Adipose tissue (tissue), 3 donors: ENCODE measurements at places on chromosomes 16 and 17. TPM values are rescaled to one million over a fixed set of nuclear protein-coding genes. Genes with fewer than 3 reads are reported as not detected.

Gene COX6A2
- polyA plus RNA-seq: 3.1 TPM

Gene CDH3
- polyA plus RNA-seq: 0.25 TPM

Gene MYH1
- polyA plus RNA-seq: not detected

Gene KRTAP4-4
- polyA plus RNA-seq: not detected

Gene GNG13
- not detected for polyA plus RNA-seq

Gene MT1H
- polyA plus RNA-seq: 60.5 TPM

Gene ODAD4
- polyA plus RNA-seq: 0.48 TPM

Gene LYRM1
- polyA plus RNA-seq: 26.9 TPM

Gene OTOP2
- polyA plus RNA-seq: not detected

Gene TTYH2
- 4.9 TPM for polyA plus RNA-seq

Gene TEKT5
- 0.28 TPM for polyA plus RNA-seq

Gene NEUROD2
- polyA plus RNA-seq: 0.22 TPM

Gene AANAT
- polyA plus RNA-seq: not detected

Gene SYCE1L
- polyA plus RNA-seq: 1.2 TPM

Gene SAMD14
- 1.3 TPM for polyA plus RNA-seq

Gene FN3KRP
- 22.4 TPM for polyA plus RNA-seq

Gene PRAC1
- not detected for polyA plus RNA-seq

Gene GSE1
- 55.9 TPM for polyA plus RNA-seq

Gene TVP23C
- 2.2 TPM for polyA plus RNA-seq

Gene IFT20
- polyA plus RNA-seq: 27.9 TPM

Gene GPR179
- polyA plus RNA-seq: 0.02 TPM

Gene TNRC6A
- 16.0 TPM for polyA plus RNA-seq

Gene SMIM36
- not detected for polyA plus RNA-seq

Gene KCNH4
- 0.56 TPM for polyA plus RNA-seq

Gene TBC1D28
- not detected for polyA plus RNA-seq

Gene C16orf89
- polyA plus RNA-seq: 19.9 TPM

Gene CX3CL1
- polyA plus RNA-seq: 8.9 TPM

Gene IGFALS
- 1.4 TPM for polyA plus RNA-seq

Gene LITAFD
- not detected for polyA plus RNA-seq

Gene ORMDL3
- polyA plus RNA-seq: 188 TPM

Gene CHRNE
- 3.1 TPM for polyA plus RNA-seq

Gene CYGB
- polyA plus RNA-seq: 8.4 TPM

Gene CAMKK1
- 6.1 TPM for polyA plus RNA-seq

Gene ITGB4
- 18.9 TPM for polyA plus RNA-seq

Gene NFATC3
- 12.5 TPM for polyA plus RNA-seq

Gene KRTAP2-1
- polyA plus RNA-seq: not detected

Gene GPS2
- polyA plus RNA-seq: 40.1 TPM

Gene GEMIN4
- polyA plus RNA-seq: 6.6 TPM

Gene CDH1
- polyA plus RNA-seq: 2.0 TPM

Gene COQ7
- 14.7 TPM for polyA plus RNA-seq

Gene ADAT1
- 10.5 TPM for polyA plus RNA-seq

Gene NUDT7
- 22.9 TPM for polyA plus RNA-seq

Gene CDK5RAP3
- 156 TPM for polyA plus RNA-seq

Gene STAT5A
- 57.1 TPM for polyA plus RNA-seq

Gene ACSM3
- polyA plus RNA-seq: 33.1 TPM

Gene DNAI2
- polyA plus RNA-seq: not detected
